ENCODE measurements at places on chromosomes 2 and 18.

DNA sequence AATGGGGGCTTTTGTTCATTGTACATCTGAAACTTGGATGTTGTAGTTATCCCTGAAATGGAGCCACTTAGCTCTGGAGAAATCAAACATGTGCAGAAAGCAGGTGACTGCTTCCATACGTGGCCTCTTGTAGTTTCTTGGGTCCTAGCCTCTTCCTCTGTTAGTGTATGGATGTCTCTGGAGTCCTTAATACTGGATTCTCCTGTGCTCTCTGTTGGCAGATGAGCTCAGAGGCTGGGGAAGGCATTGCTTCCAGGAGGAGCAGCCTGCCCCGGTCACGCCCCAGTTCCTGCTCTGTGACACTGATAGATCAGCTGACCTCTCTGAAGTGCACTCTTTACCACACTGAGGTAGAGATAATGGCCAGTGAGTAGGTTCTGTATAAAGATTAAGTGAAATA lies 176.2 kb downstream of the LDLRAD4 start:
- DNase-seq: no peak

GRCh38 chr18:47970664-47971531 lies 40.4 kb upstream of the SMAD2 start:
- DNase-seq: no peak

GRCh38 chr18:32271672-32272208 lies 81.9 kb downstream of the MEP1B start:
- DNase-seq: peak; percentile 12

DNA sequence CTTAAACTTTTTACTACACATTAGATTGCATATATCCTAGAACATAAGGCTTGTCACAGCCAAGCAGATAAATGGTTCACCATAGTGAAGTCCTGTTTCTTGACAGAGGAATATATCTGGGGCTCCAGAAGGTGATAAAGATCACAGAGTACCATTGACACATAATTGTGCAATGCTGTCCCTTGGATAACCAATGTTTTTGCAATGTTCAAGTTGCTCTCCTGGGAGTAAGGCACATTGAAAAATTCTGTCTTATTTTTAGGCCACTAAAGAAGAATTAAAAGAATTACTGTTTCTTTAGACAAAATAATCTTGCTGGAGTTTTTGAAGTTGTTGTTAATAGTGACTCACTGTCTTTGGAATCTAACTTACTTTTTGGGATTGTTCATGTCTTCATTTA lies 1132.8 kb downstream of the LRP1B start:
- no peak for DNase-seq

- DNase-seq: no peak
Observed at GRCh38 chr18:70469916-70470315, 181.1 kb downstream of the SOCS6 start.

GRCh38 chr2:142586693-142587580 lies 290.5 kb upstream of the KYNU start:
- no peak for DNase-seq

DNA sequence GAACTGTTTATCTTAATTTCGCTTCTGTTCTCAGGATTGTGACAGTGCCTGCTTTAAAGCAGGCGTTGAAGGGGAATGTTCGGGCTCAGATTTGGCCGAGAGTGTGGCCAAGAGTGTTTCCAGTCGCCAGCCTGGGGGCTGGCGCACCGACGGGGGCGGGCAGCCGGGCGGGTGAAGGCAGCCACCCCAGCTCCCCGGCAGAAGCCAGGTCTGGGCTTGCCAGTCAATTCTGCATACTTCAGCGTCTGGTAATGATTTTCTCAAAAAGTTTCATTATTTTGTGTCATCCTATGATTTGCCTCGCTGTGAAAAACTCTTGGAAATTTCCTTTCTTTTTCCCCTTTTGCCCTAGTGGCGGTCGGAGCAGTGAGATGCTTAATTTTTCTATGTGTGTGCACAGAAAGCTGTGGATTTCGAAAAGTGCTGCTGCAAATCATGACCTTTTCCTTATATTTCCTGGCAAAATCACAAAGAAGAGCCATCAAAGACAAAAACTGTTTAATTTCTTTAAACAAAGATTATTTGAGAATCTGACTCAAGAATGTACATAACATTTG lies 856 bp downstream of the FAM228A start:
- no peak for DNase-seq

DNA sequence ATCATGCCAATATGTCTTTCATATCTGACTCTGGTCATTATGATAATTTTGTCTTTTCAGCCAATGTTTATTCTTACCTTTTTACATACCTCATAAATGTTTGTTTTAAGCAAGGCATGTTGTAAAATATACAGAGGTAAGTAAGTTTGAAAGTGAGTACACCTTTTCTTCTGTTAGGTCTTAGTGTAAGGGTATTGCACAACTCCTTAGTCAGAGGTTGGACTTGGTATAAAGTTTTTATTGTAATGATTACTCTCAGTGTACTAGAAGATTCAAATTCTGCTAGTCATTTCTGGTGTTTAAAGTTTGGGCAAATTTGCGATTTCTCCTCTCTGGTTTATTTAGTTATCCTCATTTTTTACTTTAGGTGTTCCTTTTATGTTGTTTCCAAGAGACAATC lies 564.3 kb upstream of the FSIP2 start:
- DNase-seq: no peak

- DNase-seq: no peak
Observed at GRCh38 chr2:197322724-197323720, 12.4 kb upstream of the ANKRD44 start.

DNA sequence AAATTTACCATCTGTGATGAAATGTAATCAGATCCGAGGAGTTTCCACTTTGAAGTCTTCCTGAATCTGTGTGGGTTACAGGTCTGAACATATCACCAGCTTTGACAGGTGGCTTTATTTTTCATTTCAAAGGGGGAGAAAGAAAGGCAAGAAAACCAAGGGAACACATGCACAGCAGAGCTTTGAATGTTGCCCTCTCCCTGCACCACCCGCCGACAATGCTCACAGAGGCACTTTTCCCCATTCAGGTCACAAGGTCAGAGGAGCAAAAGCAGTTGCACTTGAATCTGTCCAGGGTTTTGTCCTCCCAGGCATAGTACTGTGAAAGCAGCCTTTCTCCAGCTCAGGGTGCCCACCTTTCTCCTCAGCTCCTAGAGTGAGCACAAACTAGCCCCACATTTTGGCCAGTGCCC lies 130.2 kb downstream of the OSR1 start:
- no peak for DNase-seq

DNA sequence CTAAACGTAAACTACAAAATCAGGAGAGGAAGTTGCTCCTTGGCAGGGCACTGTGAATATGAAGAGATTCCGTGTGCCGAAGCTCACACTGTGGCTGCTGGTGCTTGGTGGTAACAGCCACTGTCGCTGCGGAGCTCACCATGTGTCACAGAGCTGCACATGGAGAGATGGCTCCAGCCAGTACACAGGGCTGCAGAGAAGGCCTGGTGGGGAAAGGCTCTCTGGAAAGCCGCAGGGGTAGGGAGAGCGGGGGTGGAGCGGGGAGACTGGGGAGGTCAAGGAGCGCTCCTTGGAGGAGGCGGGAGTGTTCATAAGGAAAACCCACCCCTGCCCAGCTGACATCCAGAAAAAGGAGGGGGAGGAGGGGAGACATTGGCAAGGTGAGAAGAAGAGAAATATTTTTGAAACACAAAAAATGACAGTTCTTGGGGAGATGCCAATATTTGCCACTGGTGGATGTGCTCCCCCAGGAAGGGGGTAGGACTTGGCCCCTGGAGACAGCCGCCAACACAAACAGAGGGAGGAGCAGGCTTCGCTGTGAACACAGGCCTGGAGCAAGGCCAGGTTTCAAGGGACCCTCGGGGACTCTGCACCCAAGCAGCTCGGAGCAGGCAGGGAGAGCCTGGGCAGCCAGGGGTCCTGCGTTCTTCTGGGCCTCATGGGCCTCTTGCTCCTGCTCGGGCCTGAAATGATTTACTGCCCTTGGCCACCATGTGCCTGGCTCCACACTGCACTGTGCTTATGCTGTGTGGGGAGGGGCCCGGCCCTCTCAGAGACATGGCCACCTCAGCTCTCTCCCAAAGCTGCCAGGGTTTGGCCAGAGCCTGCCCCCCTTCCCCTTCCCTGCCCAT lies 102.6 kb upstream of the GLI2 start:
- DNase-seq: no peak

GRCh38 chr2:119106301-119106897 lies 52.2 kb downstream of the C1QL2 start:
- no peak for DNase-seq

GRCh38 chr2:196362973-196363549 lies 191.7 kb upstream of the STK17B start:
- DNase-seq: no peak

GRCh38 chr2:1147873-1148612 lies 197.4 kb downstream of the SNTG2 start:
- no peak for DNase-seq

- DNase-seq: no peak
Observed at GRCh38 chr18:38796762-38797161, 1231.2 kb upstream of the CELF4 start.

DNA sequence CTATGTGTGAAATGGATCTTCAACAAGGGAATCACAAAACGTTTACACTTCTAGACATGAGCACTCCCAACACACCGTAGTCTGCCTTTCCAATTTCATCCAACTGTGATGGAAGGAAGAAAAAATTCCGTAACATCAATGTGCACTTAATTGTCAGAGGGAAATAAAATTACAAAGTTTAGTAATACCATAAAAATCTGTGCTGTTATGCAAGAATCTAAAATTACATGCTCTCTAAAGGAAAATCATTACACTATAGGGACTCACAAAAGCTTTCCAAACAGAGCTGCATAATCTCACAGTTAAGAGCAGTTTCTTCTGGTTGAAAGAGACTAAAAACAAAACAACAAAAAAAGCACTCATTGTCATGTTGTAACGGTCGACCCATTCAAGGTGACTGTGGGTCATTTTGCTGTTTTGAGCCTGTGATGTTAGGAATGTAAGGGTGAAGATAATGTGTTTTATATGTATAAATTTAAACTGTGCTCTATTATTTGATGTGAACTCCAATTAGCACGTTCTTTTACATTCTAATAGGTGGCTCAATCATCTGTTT lies 698.0 kb downstream of the TDRD15 start:
- no peak for DNase-seq

GRCh38 chr2:128438586-128438985 lies 119.9 kb upstream of the HS6ST1 start:
- DNase-seq: no peak

DNA sequence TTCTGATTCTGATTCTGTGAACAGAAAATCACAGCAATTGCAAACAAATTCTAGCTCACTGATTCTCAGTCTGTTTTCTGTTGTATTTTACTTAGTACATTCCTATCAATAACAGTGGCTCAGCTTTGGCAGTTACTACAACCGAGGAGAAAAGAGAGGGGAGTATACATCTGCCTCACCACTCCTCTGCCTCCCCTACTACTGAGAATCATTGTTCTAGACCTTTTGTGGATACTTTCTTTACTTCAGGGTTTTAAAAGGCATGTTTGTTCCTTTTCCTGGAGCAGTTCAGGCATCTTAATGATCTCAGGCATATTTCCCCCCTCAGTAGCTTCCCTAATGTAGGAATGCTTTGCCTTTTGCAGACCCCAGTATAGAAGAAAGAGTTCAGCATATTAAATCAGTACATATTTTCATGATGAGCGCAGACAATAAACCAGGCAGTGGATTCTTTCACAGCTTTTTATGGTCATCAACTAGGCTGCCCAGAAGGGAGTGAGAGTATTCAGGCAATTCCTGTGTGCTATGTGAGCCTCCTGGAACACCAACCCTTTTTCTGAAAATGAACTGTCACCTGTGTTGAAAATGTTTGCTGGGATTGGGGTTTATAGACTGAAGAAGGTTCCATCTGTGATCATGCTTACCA lies 10.3 kb downstream of the STAMBP start:
- DNase-seq: no peak

GRCh38 chr2:196453613-196454047 lies 185.9 kb upstream of the CCDC150 start:
- DNase-seq: peak; percentile 19

- no peak for DNase-seq
Observed at GRCh38 chr2:28492282-28492681, 3.6 kb upstream of the PLB1 start.

DNA sequence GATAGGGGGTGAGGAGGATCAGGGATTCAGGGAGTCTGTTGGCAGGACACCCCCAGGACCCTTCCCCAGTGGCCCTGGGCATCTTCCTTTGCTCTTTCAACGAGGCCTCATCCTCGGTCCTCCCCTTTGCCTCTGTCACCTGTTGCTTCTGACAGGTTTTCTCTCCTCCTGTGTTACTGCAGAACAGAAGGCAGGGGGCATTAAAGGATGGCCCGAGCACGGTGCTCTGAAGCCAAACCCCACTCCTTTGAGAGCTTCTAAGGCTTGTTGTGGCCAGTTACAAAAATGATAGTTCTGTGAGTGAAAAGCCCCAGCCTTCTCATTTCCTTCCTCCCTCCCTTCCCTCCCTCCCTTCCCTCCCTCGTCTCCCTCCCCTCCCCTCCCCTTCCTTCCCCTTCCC lies 82.5 kb downstream of the THNSL2 start:
- DNase-seq: no peak

GRCh38 chr2:21422050-21422449 lies 298.3 kb downstream of the TDRD15 start:
- no peak for DNase-seq

DNA sequence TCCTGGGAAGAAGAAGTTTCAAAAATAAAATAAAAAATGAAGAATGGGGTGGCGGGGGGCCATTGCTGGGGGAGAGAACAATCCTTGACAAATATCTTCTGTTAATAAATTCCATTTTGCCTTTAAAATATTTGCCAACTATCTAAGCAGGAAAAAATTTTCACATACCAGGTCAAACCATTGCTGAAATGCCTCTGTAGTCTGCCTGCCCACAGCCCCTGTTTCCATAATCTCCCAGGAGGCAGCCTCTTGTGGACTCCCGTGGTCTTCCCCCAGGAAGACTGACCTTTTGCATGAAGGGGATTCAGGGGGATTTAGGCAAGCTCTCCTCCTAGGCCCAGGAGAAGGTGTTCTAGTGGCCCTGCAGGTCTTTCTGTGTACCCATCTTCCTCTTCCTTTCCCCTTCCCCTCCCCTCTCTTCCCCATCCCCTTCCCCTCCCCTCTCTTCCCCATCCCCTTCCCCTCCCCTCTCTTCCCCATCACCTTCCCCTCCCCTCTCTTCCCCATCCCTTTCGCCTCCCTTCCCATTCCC lies 61.0 kb downstream of the RPL37A start:
- DNase-seq: no peak

DNA sequence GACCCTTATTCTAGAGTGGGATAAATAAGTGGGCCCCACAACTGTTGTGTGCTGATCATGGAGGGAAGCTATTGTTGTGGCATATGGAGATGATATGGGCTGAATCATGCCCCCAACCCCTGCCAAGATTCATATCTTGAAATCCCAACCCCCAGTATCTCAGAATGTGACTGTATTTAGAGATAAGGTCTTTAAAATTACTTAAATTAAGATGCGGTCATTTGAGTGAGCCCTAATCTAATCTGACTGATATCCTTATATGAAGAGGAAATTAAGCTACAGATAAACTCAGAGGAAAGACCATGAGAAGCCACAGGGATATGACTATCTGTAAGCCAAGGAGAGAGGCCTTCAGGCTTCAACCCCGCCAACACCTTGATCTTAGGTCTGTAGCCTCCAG lies 188.3 kb upstream of the RND3 start:
- DNase-seq: no peak

GRCh38 chr2:60533101-60534051 lies 20.1 kb downstream of the BCL11A start:
- DNase-seq: no peak

GRCh38 chr2:76953733-76954347 lies 568.3 kb downstream of the LRRTM4 start:
- peak; percentile 2 for DNase-seq
